Erythroblast (primary cell): ENCODE measurements at places on chromosomes 16 and 17.

- DNase-seq: no peak
Measured at GRCh38 chr17:34076743-34077631, 178.1 kb upstream of the CCL2 start.

- DNase-seq: peak; percentile 19
Measured at GRCh38 chr17:48909783-48910182, 1.6 kb downstream of the UBE2Z start.

- DNase-seq: no peak
Measured at GRCh38 chr17:12789075-12789480, 220 bp upstream of the ARHGAP44 start.

GRCh38 chr17:67615011-67615561, 102.7 kb upstream of the NOL11 start:
- DNase-seq: no peak

DNA sequence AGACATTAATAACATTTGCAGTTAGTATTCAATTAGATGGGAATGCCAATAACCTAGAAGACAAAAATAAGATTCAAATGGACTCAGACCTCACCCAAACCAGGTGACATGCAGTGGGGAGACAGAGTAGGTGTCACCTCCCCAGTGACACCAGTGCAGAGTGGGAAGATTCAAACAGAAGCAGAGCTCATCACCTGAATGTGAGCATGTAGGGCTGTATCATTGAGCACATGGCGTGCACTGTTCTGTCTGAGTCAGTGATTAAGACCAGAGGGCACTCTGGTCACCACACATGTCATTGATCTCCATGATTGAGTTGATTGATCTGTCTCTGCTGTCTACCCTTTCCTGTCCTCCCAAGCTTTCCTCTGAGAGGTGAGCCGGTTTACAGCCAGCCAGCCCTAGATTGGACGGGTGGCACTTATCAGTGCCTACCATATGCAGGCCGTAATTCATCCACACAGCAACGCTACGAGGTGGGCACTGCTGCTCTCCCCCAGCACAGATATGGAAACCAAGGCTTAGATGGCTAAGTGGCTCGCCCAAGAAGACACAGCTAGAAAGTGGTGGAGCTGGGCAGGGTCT, 34.0 kb downstream of the RHBDL3 start:
- no peak for DNase-seq
